ENCODE measurements at places on chromosomes 1 and 21.

GRCh38 chr1:203273869-203274602 is 31.3 kb upstream of the BTG2 start:
- peak; percentile 58 for DNase-seq

DNA sequence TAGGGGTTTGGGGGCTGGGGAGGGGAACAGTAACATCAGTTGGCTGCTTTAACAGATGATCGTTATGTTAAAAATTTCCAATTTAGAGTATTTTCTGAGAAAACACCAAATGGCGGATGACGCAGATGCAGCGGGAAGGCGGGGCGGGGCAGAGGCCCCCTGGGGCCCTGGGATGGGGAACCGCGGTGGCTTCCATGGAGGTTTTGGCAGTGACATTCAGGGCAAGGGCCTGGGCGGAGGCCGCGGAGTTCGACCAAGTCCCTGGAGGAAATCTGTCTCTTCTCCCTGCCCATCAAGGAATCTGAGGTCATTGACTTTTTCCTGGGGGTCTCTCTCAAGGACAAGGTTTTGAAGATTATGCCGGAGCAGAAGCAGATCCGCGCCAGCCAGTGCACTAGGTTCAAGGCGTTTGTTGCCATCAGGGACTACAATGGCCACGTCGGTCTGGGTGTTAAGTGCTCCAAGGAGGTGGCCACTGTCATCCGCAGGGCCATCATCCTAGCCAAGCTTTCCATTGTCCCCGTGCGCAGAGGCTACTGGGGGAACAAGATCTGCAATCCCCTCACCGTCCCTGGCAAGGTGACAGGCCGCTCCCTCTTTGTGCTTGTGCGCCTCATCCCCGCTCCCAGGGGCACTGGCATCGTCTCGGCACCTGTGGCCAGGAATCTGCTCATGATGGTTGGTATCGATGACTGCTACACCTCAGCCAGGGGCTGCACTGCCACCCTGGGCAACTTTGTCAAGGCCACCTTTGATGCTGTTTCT is 310.2 kb downstream of the PTPRC start:
- DNase-seq: no peak

GRCh38 chr1:183110326-183110880 is 75.7 kb upstream of the LAMC2 start:
- DNase-seq: no peak

DNA sequence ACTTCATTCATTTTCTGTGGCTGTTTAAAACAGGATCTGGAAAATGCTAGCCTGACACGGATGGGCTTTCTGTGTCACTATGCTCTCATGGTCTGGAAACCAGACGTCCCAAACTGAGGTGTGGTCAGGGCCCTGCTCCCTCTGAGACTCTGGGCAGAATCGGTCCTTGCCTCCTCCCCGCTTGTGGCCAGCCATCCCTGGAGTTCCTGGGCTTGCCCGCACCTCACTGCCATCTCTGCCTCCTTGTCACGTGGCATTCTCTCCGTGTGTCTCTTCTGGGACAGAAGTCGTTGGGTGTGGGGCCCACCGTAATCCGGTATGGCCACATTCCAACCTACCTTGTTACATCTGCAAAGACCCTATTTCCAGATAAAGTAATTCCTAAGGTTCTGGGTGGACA is 10.1 kb upstream of the ACTRT2 start:
- DNase-seq: no peak

GRCh38 chr21:17921579-17922530 is 102.7 kb upstream of the C21orf91 start:
- DNase-seq: no peak

DNA sequence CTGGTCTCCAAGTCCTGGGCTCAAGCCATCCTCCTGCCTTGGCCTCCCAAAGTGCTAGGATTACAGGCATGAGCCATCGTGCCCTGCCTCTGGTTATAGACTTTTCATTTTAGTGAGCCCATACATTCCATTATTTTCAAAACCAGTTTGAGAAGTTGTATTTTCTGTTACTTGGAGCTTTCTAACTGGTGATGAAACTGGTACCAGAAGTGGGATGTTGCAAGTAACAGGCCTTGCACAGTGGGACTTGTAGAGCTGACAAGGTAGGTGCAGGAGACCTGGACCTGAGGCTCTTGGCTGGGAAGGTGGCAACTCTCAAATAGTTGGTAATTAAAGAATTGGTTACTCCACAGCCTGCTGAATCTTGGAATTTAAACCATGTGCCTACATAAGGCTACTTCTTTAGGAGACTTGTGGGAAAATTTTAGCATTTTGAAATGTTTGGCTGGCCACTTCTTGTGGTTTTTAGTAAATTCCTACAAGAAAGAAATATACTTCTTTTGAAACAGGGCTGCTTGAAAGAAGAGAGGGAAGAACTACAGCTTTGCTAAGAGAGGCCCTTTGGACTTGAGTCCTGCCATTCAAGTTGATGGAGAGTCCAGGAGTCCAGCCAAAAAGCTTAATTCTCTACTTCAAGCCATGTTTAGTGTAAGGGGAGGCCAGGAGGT is 9.8 kb upstream of the ALPL start:
- DNase-seq: no peak

- DNase-seq: no peak
These were observed 51.7 kb upstream of the TARBP1 start for GRCh38 chr1:234530672-234531071.

- no peak for DNase-seq
These were observed 20.6 kb upstream of the MAGI3 start for GRCh38 chr1:113369699-113370098.

DNA sequence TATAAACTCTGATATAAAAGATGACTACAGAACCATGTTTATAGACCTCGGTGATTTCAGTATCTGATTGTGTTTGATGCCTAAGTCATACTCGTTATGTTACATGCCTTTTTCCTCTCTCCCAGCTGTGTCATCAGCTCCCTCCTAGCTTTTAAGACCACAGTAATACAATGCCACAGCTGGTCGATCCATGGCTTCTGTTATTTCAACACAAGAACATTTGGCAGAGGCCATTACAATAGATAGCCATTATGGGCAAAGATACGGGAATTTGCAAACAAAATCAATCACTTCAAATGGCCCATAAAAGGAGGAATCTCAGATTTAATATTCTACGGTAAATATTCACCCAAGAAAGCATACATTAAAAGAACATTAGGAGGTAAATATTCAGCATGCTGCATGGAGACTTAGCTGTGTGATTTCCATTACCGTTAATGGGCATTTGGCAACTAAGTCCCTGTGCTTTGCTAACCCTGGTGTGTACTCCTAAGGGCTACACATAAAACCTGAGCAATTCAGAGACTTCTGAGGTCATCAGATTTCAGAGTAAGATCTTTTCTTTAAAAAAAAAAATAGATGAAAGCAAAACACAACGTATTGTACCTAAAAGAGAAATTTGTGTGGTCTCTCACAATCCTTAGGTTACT is 153.4 kb downstream of the PIGK start:
- DNase-seq: no peak

GRCh38 chr1:183842795-183843144 is 37.9 kb downstream of the RGL1 start:
- no peak for DNase-seq
